HS-5 (cell line): ENCODE measurements at places on chromosomes 5 and 9.

GRCh38 chr5:139685886-139686285 is 37.7 kb downstream of the CXXC5 start:
- no peak for DNase-seq

- no peak for DNase-seq
Observed at GRCh38 chr5:131932235-131932634, 13.2 kb downstream of the MEIKIN start.

- no peak for DNase-seq
Observed at GRCh38 chr9:112002131-112002846, 105.7 kb downstream of the UGCG start.

DNA sequence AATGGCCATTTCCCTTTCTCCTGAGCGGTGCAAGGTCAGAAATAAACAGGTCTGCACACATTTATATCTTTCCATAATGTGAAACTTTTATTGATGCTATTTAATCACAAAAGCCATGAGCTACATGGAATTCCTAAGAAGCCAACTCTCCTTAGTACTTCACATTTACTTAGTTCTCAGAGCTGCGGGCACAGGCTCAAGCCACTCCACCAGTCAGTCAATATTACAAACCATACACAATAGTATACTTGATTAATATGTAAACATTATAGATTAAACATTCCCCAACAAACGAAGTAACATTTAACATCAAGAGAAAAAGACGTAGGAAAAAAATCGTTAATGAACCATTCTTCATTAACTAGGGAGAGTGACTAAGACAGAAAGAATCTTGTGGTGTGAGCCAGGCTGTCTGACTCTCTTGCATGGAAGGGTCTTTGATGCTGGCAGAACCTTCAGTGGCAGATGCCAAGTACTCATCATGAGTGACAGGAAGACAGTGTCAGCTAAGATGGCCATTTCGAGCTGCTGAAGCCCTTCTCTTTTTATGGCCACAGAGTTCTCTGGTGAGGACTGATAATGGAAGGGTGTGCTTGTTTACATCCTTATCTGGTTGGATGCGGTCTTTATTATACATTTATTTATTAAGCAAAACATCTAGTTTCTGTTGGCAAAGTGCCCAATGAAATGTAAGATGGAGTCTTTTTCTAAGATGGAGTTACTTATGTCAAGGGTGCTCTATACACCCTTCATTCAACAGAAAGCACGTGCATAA is 115.5 kb upstream of the TUT7 start:
- no peak for DNase-seq

GRCh38 chr9:90000925-90001324 is 396.1 kb downstream of the GADD45G start:
- no peak for DNase-seq

DNA sequence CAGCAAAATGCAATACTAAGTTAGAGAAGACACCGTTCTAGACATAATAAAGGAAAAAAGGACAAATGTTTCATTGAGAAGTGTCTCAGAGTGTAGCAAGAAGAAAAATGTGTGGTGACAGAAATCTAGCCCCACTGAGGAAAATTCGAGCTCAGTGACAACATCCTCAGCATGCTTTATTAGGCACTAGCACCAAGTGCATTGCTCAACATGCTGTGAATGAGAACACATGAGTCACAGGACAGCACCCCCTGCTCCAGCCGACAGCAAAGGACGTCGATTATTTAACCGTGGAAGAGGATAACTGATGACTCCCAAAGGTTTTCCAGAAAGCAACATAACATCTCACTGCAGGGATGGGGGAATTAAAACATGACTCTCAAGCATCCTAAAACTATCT is 182.7 kb downstream of the GNAQ start:
- peak; percentile 38 for DNase-seq

- DNase-seq: no peak
Observed at GRCh38 chr9:129575818-129576217, 45.1 kb downstream of the C9orf50 start.

DNA sequence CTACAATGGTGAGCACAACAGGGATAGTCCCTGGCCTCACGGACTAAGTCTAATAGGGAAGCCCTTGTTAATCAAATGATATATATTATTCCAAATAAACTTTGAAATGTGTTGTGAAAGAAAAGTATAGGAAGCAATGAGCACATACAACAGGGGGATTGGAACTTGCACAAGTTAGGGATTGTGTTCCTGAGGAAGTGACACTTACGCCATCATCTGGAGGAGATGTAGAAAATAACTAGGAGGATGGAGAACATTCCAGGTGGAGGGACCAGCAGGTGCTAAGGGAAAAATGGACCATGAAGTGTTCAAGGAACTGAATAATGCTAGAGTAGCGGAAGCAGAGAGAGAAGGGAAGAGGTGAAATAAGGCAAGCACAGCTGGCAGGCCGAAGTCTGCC is 18.8 kb upstream of the RPS23 start:
- DNase-seq: no peak

GRCh38 chr5:90549729-90550275 is 8.8 kb upstream of the ADGRV1 start:
- no peak for DNase-seq

GRCh38 chr9:10045598-10045997 is 567.2 kb downstream of the PTPRD start:
- DNase-seq: no peak

GRCh38 chr5:74424162-74424868 is 216.2 kb downstream of the ENC1 start:
- peak; percentile 0 for DNase-seq

GRCh38 chr9:130741831-130742449 is 48.4 kb downstream of the EXOSC2 start:
- peak; percentile 88 for DNase-seq

DNA sequence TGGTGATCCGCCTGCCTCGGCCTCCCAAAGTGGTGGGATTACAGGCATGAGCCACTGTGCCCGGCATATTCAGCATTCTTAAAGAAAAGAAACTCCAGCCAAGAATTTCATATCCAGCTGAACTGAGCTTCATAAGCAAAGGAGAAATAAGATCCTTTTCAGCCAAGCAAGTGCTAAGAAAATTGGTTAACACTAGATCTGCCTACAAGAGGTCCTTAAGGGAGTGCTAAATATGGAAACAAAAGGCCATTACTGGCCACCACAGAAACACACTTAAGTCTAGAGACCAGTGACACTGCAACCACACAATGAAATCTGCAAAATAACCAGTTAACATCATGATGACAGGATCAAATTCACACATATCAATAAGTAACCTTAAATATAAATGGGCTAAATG is 331.5 kb downstream of the MAN2A1 start:
- no peak for DNase-seq

GRCh38 chr9:98558575-98558974 is 150.2 kb downstream of the GABBR2 start:
- DNase-seq: no peak

DNA sequence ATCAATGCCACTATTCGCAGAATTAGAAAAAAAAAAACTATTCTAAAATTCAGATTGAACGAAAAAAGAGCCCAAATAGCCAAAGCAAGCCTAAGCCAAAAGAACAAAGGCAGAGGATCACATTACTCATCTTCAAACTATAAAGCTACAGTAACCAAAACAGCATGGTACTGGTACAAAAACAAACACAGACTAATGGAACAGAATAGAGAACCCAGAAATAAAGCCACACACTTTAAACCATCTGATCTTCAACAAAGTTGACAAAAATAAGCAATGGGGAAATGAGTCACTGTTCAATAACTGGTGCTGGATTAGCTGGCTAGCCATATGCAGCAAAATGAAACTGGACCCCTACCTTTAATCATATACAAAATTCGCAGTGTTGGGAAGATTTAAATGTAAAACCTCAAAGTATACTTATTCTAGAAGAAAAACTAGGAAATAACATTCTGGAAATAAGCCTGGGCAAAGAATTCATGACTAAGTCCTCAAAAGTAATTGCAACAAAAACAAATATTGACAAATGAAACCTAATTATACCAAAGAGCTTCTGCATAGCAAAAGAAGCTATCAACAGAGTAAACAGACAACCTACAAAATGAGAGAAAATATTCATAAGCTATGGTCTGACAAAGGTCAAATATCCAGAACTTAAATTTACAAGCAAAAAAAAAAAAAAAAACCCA is 153.7 kb downstream of the NDUFS4 start:
- DNase-seq: no peak

GRCh38 chr9:88937248-88937647 is 54.0 kb upstream of the S1PR3 start:
- DNase-seq: no peak

DNA sequence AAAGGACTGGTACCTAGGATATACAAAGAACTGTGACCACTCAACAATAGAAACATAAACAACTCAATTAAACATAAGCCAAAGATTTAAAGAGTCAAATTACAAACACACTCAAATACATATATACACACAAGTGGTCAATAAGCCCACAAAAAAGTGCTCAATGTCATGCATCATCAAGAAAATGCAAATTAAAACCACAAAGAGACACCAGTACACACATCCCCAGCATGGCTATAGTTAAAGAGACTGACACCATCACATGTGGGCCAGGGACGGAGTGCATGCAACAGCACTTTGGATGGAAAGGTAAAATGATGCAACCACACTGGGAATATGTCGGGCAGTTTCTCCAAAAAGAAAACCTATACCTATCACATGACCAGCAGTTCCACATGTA is 89.7 kb downstream of the CAAP1 start:
- no peak for DNase-seq

DNA sequence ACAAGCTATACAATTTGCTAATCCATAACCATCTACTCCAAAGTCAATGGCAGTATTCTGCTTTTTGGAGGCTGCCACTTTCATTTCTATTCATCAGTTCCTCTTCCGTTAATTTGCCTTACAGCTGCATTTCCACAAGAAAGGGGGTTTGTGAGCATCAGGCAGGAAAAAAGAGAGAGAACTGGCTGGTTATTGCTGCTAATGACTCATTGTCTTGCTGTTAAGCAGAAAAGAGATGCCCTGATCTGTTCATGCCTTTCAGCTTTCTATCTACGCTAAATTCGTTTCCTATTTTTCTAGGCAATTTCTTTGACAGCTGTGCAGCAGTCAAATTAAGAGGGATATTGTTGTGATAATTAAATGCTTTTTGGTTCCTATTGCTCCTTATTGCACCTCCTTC is 65.9 kb upstream of the GNAQ start:
- no peak for DNase-seq

- DNase-seq: no peak
Observed at GRCh38 chr9:128161215-128161902, 1.3 kb downstream of the BBLN start.

GRCh38 chr5:43050384-43050783 is 10.3 kb upstream of the ANXA2R start:
- DNase-seq: no peak

GRCh38 chr9:9560382-9561035 is 1052.3 kb downstream of the PTPRD start:
- no peak for DNase-seq

GRCh38 chr9:23746317-23746716 is 79.7 kb downstream of the ELAVL2 start:
- no peak for DNase-seq

DNA sequence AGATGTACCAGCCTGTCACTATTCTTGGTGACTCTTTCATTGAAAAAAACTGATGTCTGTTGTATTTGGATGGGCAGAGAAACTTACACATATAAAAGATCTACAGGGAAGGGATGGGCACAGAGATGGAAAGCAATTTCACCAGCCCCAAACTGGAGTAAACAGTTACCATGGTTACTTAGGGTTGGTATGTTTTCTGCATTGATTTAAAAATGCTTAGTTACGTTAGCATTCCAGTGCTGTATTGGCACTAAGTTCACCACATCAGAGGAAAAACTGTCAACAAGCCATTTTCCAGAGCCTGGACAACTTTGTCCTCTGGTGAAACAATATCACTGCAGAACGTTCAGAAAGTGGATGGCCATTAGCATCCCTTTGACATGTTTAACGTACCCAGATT is 28.0 kb downstream of the MARCHF3 start:
- no peak for DNase-seq

- DNase-seq: no peak
Observed at GRCh38 chr5:77546-77945, 14.4 kb upstream of the PLEKHG4B start.

- peak; percentile 88 for DNase-seq
Observed at GRCh38 chr9:126985870-126986498, 71.4 kb downstream of the RALGPS1 start.

GRCh38 chr9:38127271-38127839 is 58.3 kb upstream of the SHB start:
- DNase-seq: no peak

DNA sequence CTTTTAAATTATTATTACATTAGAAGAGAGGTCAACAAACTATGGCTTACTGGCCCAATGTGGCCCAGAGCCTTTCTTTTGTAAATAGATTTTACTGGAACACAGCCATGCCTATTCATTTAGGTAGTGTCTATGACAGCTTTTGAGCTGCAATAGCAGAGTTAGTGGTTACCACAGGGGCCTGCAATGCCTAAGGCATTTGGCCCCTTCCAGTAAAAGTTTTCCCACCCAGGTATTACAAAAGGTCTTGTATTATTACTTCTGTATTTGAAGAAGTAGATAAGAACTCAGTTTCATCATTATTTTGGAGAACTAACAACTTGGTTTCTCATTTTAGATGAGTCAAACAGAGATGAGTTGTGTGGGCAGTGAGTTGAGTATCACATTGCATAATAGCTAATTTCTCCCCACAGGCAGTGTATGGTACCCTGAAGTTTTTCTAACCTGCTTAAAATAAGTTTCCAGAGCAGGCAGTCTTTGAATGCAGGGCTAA is 9.5 kb downstream of the MTRR start:
- no peak for DNase-seq

GRCh38 chr5:120043431-120043830 is 414.1 kb downstream of the FAM170A start:
- no peak for DNase-seq

- DNase-seq: no peak
Observed at GRCh38 chr9:128382261-128382660, 11.1 kb downstream of the URM1 start.

GRCh38 chr9:95010431-95010838 is 283.9 kb downstream of the AOPEP start:
- no peak for DNase-seq

- no peak for DNase-seq
Observed at GRCh38 chr9:93008457-93008856, 50.0 kb upstream of the SUSD3 start.

DNA sequence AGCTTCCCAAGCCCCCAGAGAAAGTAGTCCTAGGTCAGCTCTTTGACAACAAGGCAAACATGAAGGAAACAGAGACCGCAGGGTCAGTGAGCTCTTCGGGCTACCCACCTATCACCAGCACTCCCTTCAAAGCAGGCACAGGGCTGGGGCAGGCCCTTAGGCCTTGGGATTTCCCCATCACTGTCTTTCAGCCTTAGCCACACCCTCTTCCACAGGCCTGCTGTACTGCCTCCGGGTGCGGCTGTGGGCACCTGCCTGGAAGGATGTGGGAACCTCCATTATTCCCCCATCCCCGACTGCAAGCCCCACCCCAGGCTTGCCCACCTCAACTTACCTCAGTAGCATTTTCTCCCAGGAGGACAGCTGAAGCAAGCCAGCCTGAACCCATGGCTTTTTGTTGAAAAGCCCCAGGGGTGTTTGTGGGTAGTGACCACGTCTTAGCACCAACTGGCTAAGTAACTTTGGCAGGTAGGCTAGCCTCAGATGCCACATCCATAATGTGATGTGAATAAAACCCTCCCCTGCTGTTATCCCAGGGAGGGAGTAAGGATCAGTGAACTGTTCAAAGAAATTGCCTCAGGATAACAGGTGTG is 100.2 kb downstream of the PIK3R1 start:
- no peak for DNase-seq

GRCh38 chr9:130943777-130944176 is 4.7 kb upstream of the FIBCD1 start:
- DNase-seq: no peak

GRCh38 chr5:1799110-1799601 is 481 bp downstream of the MRPL36 start:
- no peak for DNase-seq
